Neural crest cell (in vitro differentiated cells): ENCODE measurements at places on chromosomes 7 and 10.
A peak's percentile ranks its signal among the peaks of the same experiment; 100 is the strongest.

DNA sequence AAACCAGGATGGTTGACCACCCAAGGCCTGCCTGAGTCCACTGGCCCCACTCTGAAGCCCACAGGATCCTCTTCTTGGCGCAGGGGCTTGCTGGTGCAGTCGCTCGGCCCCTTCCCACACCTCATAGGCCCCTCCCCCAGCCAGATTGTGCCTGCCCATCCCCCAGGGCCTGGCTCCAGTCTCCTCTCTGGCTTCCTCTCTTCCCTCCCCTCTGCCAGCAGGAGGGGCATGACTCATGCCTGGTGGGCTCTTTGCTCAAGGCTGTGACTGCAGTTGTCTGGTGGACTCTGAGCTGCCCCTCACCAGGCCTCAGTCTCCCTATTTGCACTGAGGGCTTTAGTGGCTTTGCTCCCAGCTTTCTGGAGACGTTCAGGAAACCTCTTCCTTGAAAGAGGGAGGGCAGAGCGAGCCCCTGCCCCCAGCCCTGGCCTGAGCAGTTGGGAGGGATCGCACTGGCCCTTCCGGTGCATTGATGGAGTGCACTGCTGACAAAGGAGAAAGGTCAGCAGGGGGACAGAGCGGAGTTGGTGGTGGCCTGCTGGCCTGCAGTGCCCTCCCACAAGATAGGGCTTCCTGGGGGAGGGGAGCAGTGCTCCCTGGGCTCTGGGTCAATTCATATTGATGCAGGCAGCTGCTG, 60.7 kb downstream of the ZMIZ1 start:
- DNase-seq, result peak; percentile 70

- DNase-seq, result no peak
Measured at GRCh38 chr10:12605580-12606405, 256.4 kb downstream of the CAMK1D start.

- no peak for DNase-seq
Measured at GRCh38 chr10:71029907-71030306, 141.5 kb upstream of the PCBD1 start.

DNA sequence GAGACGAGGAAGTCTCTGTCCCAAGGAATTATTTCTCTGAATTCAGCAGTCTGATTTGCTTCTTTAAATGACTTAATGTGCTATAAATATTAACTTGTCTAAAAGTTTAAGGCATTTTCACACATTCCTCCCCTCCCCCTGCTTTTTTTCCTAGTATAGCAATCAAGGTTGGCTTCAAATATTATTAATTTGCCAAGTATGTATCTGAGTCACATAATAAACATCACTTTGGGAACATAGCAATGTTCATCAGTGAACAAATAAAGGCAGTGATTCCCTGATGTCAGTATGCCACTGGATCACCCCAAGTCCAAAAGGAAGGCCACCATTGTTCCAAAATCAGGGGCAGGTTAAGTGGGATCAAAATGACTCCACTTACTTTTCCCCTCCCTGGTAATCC, 40.5 kb downstream of the PDE6C start:
- no peak for DNase-seq

- no peak for DNase-seq
Measured at GRCh38 chr7:107332488-107333269, 137.2 kb upstream of the GPR22 start.

- DNase-seq, result no peak
Measured at GRCh38 chr7:23443974-23444373, 26.3 kb downstream of the IGF2BP3 start.

DNA sequence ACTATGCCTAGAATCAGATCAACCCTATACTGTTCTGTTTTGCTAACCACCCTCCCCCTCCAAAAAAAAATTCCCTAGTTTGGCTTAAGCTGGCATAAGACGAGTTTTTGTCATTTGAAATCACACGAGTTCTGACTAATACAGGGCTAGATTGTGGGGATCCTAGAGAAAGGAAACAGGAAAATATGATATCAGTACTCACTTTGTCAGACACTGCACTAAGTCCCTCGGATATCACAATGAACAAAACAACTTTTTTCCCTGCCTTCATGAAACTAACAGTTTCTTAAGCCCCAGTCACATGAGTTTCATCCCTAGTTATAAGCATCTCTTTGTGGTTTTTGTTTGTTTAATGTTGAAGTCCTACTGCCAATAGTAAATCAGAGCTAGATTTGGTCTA, 118.5 kb downstream of the ITGB8 start:
- no peak for DNase-seq
